ENCODE measurements at places on chromosomes 2 and 18.

DNA sequence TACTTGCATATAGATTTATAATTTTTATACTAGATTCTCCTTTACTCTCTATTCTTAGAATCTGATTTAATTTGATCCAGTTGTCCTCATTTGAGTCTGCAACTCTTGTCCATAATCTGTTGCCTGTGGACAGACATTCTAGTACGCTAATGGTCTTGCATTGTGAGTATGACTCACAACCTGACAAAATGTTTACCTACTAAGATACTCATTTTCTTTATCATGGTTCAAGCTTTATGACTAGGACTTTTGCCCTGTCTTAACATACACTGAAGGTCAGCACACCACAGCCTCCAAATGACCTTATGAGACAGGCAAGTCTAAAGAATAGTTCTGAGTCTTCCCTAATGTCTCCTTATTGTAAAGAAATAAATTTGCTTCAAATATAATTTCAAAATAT, 142.3 kb upstream of the CDH7 start:
- DNase-seq, result no peak

DNA sequence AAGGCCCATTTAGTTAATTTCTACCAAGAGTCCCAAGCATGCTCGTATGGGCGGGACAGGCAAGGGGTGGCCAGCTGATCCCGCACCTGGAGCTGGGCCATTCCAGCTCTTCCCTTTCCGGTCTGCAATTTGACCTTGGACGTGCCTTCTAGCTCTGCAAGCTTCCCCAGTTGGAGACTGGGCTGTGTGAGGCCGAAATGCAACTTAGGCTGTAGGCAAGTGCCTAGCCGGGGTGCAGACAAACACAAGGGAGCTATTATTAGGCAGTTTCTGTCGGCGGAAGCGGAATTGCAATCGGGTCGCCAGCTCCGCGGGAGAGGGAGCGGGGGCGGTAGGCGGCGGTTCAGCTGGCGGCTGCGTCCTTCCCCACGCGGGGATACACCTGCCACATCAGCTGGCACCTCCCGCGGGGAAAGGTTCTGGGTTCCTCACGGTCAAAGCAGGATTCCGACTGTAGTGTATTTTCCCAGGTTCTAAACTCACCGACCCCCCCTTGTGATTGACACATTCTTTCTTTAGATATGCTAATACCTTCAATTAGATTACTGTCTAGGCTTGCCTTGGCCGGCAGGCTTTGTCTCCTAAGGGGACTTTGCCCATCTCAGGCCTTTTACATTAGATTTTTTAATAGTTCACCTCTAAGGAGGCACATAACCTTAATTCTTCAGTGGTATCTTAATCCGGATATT, 17.1 kb upstream of the ZNF532 start:
- DNase-seq, result no peak

GRCh38 chr18:21298351-21298750, 56.3 kb downstream of the GREB1L start:
- no peak for DNase-seq

GRCh38 chr2:136389809-136390208, 271.9 kb upstream of the CXCR4 start:
- no peak for DNase-seq

- DNase-seq, result peak; percentile 56
Observed at GRCh38 chr2:190653231-190653630, 4.3 kb downstream of the NAB1 start.

- no peak for DNase-seq
Observed at GRCh38 chr18:12820506-12820905, 63.5 kb downstream of the PTPN2 start.

Data from astrocyte (in vitro differentiated cells and primary cell).